ENCODE measurements at places on chromosomes 11 and 22. TPM values are rescaled to one million over a fixed set of nuclear protein-coding genes. Genes with fewer than 3 reads are reported as not detected.

Gene OR51B2
- polyA plus RNA-seq = not detected

Gene TTC12
- polyA plus RNA-seq = 9.2 TPM

Gene NLRP14
- polyA plus RNA-seq = not detected

Gene MICAL3
- polyA plus RNA-seq = 4.6 TPM

All from hepatocyte (in vitro differentiated cells).